ENCODE measurements at places on chromosomes 1 and 21.

DNA sequence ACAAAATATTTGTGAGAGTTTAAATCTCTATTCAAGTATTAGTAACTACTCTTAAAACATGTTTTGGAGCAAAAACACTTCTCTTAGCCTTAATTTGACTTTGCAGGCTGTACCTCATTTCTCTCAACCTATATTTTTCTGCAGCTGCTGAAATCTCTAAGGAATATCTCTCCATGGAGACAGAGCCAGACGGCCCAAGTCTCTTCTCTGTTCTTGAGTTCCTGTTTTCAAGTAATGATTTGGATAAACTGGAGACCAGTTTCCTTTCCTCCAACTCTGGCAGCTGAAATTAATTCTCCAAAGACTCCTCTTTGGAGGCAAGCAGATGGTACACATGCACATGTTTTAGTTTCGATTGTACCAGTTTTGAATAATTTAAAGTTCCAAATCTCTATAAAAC is 659.7 kb upstream of the NEGR1 start:
- no peak for DNase-seq

DNA sequence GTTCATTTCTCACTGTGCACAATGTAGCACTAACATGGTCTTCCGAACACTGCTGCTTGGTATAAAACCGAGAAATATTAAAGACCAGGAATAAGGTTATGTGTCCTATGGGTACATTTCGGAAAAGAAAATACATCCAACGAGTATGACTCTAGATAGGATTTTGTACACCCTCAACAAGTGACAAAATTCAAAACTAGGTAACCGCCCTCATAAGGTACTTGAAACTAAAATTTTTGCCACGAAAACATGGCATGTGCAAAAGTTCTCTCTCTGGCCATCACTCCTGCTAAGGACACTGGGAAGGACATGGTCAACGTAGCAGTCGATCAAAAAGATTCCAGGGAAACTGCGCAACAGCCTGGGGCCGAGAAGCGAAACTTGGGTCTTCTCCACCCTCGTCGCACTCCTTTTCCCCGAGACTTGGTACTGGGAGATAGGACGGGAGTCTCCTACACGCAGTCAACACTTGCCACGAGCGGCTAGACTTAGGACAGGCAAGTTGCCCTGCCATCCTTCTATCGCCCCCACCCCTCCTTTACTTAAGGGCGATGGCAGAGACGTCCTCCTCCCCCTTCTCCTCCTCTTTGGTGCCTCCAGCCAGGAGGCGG is 338 bp upstream of the TOR1AIP1 start:
- peak; percentile 97 for DNase-seq

DNA sequence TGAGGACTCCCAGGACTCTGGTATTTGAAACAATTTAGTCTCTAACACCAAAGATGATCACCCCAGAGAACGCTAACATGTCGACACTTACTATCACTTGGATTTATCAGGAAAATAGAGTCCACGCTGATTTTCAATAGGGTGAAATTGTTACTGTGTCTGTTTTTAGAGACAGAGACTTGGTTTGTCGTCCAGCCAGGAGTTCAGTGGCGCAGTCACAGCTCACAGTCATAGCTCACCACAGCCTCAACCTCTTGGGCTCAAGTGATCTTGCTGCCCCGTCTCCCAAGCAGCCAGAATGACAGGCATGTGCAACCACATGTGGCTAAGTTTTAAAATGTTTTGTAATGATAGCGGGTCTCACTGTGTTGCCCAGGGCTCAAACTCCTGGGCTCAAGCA is 5.3 kb downstream of the SSU72 start:
- DNase-seq, result no peak

DNA sequence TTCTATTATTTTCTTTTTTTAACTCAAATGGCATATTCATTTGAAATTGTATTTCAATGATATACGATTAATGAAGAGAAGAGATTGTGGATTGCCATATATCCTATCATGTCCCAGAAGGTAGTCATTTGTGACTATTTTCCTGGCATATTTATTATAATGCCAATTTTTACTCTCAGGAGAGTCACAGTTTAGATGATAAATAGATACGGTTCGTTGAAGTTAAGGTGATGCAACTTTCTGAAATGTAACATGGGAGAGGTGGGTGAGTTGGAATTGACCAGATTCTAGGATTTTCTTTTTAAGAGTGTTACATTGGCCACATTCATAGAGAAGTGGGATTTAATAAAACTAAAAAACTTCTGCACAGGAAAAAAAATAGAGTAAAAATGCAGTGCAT is 1138.5 kb downstream of the NCAM2 start:
- no peak for DNase-seq

DNA sequence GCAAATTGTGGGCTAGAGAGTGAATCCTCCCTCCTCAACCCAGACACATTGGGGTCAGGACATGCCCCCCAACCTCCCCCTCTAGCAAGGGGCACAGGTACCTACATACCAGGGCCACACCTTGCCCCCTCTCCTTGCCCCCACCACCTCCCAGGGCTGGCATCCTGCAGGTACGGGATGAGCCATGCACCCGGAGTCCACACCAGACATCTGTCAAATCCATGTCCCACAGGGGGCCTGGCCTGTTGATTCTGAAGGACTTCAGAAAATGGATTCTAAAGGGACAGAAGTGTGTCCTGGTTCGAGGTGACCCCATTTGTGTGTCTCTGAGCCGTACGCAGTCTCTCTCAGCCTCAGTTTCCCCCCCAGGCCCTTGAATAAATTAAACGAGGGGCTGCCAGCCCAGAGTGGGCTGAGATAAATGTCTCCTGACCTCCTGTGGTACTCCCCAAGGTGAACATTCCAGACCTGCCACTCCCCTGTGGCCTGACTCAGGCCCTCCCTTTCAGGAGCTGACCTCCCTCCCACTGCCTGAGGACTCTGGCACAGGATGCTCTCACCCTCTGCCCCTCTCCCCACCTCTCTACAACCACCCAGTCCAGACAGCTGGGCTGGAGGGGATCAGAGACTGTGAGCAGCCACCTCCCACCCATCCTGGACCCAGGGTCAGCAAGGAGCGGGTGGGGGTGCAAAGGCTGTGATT is 94.5 kb downstream of the EPHB2 start:
- no peak for DNase-seq

DNA sequence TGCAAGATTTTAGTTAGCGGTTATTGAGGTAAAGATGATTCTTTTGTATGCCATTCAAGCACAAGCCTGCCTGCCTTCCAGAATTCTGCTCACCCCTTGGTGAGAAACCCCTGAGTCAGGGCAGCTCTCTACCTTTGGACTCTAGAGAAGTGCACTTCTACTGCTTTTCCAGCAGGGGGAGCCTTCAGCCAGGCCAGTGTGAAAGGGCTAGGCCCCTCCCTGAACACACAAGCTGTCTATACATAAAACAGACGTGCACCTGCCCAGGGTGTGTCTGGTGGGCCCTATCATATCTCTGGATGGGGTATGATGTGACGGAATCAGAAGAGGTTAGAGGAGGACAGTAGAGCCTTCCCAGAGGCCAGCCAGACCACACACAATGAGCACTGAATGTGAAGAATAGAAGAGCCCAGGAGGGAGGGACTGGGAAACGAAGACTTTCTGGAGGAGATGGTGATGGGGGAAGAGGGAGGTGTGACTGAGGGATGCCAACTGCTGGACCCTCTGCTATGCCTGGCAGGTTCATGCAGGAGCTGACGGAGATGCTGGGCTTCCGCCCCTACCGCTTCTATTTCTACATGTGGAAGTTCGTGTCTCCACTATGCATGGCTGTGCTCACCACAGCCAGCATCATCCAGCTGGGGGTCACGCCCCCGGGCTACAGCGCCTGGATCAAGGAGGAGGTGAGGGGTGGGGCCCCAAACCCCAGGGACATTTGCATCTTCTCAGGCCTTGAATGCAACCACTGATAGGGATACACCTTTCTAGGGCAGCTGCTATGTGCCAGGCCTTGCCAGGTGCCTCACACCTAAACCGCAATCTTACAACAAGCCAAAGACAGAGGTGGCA is 13.0 kb upstream of the KCNC4 start:
- DNase-seq, result no peak

DNA sequence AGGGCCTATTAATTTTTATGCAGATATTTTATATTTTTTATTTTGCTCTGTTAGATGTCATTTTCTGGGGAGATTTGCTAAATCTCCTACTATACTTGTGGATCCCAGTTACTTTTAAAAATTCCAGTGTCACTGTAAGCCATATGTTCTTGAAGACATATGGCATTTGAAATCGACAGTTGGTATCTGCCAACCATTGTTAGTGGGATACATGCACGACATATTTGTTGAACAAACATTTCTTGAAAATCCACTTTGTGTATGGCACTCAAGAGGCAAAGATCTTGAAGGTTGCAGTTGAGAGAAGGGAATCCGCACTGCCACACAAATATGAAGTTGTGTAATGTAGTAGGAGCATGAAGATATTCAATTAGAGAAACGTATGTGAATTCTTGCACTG is 287.7 kb downstream of the HHAT start:
- DNase-seq, result no peak

- DNase-seq, result no peak
These were observed 5.7 kb upstream of the PLPP3 start for GRCh38 chr1:56584910-56585528.

GRCh38 chr1:17668624-17669175 is 86.4 kb upstream of the ACTL8 start:
- DNase-seq, result no peak

DNA sequence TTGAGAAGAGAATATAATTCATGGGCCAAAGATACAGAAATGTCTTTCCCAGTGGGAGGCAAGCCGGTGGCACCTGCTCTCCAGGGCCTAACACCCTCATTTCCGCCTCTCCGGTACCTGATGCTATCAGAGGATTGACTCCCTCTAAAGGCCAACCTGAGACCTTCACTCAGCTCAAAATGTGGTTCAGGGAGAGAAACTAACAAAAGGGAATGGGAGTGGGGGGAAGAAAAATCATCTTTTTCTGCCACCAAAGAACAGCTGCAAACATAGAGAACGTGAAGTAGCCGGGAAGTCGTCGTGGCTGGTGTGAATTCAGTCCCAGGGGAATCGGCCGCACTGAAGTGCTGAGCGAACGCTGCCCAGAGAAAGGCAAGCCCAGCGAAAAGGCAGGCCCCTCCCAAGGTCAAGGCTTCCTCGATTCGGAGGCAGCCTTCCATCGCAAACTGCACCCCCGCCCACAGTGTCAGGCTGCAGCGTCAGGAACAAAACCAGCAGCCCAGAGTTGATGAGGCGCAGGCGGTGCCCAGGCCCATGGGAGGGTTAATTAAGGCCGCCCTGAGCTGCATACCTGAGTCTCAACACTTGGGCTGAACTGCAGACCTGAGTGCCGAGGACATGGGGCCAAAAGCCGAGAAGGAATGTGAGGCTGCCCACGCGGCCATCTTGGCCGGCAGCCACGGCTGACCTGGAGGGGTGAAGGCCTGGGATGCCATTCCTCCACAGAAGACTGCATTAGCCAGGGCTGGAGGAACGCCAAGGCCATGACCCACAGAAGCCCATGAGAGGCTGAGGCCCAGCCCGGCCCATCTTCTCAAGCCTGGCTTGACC is 160.2 kb downstream of the PSMG1 start:
- peak; percentile 66 for DNase-seq

DNA sequence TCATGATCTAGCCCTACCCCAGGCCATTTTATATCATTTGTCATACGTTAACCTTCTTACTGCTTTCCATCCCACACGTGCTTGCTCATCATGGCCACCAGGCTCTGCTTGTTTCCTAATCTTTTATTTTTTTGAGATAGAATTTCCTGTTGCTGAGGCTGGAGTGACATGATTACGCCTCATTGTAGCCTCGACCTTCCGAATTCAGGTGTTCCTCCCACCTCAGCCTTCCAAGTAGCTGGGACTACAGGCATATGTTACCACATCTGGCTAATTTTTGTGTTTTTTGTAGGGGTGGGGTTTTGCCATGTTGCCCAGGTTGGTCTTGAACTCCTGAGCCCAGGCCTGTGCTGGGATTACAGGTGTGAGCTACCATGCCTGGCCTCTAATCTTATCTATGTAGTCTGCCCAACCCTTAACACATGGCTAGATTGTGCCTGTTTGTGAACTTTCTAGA is 3.3 kb downstream of the UAP1 start:
- DNase-seq, result no peak

- no peak for DNase-seq
These were observed 190.7 kb upstream of the MAP1LC3C start for GRCh38 chr1:242189591-242189990.

- DNase-seq, result no peak
These were observed 82.4 kb upstream of the C21orf91 start for GRCh38 chr21:17901458-17902079.

GRCh38 chr1:208002672-208003071 is 91.7 kb upstream of the CD34 start:
- DNase-seq, result no peak

GRCh38 chr1:51506537-51506936 is 12.5 kb downstream of the EPS15 start:
- DNase-seq, result no peak

- DNase-seq, result no peak
These were observed 1.9 kb downstream of the ELAVL4 start for GRCh38 chr1:50110656-50111055.

GRCh38 chr1:1778663-1779319 is 521 bp upstream of the NADK start:
- peak; percentile 84 for DNase-seq

GRCh38 chr1:159370855-159371254 is 61.1 kb upstream of the OR10J4 start:
- no peak for DNase-seq
